NCI-H1694 treated with DMSO at 0.1 percent for 48 hours (cell line): ENCODE measurements at places on chromosomes 4 and X.
A peak's percentile ranks its signal among the peaks of the same experiment; 100 is the strongest.

DNA sequence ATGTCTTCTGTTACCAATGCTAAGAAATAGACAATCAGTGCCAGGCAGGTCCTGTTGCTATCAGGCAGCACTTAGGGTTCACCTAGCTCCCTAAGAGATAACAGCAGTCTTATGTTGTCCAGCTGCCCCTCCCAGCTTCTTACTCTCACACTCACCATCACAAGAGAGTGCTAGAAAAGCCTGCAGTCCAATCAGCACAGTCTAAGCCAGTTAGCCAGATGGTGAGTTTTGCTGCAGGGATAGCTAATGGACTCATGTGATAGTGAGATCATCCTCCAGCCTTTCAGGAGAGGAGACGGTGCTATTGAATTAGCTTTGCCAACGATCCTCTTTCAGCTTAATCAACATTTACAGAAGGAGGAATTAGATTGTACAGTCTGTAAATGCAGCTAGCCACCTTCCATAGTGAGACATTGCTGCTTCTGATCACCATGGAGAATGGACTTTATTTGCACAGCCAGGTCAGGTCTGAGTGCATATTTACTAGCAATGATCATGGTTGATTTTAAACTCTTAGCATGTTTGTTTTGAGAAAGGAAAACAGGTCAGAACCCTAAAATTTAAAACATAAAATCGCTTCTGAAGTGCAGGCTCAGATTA lies 438.3 kb downstream of the CENPC start:
- DNase-seq = peak; percentile 51

- no peak for DNase-seq
Measured at GRCh38 chr4:183314336-183314735, 5.7 kb downstream of the CLDN22 start.

DNA sequence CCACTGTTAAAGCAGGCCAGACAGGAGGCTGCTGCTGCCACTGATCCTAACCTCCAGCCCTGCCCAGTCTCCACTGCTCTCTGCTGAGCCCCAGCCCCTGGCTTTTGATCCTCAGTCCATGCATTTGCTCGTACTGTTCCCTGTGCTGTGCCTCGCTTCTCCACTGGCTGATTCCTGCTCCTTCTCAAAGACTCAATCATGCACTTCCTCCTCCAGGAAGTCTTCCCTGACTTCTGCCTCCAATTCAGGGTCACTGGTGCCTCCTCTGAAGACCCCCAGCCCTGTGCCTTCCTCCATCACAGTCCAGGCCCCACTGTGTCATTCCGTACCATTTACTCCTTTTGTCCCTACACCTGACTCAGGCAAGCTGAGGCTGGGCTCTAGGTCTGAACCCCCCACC lies 230.6 kb upstream of the PSAPL1 start:
- DNase-seq = no peak

- DNase-seq = no peak
Measured at GRCh38 chr4:54548831-54549460, 108.8 kb upstream of the KIT start.

DNA sequence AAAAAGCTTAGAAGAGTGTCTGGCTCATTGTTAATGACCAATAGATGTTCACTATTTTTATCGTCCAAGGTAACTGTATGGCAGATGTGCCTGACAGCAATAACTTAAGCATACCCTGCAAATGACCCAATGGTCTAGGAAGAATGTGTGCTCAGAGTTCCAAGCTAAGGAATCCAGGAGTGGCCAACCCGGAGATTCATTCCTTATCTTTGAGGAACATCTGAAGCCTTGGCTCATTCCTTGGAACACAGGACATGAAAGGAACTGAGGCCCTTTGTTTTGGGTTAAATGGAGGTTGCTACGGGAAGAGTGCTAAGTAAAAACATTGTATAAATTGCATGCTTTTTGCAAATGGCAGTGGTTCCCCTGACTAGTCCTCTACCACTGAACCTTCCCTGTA lies 38.9 kb upstream of the EFNB1 start:
- DNase-seq = no peak

DNA sequence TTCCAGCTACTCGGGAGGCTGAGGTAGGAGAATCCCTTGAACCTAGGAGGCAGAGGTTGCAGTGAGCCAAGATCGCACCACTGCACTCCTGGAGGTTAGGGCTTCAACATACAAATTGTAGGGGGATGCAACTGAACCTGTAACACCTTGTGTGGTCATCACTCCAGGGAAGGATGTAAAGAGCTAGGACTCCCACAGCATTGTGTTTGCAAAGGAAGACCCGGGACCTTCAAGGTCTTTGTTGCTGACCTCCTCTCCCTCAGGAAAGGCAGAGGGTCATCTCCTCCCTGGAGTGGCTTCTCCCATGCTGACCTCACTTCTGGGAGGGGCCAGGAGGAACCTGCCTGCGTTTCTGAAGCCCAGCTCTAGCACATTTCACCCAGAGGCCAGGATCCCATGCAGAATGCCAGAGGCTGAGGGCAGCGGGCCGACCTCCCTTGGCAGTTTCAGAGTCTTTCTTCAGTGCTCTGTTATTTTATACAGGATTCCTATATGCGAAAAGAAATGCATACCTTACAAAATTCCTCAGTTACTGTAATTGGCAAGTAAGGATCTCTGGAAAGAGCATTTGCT lies 80.2 kb downstream of the HTRA3 start:
- DNase-seq = no peak

- no peak for DNase-seq
Measured at GRCh38 chrX:150446995-150447394, 83.9 kb downstream of the MAMLD1 start.

DNA sequence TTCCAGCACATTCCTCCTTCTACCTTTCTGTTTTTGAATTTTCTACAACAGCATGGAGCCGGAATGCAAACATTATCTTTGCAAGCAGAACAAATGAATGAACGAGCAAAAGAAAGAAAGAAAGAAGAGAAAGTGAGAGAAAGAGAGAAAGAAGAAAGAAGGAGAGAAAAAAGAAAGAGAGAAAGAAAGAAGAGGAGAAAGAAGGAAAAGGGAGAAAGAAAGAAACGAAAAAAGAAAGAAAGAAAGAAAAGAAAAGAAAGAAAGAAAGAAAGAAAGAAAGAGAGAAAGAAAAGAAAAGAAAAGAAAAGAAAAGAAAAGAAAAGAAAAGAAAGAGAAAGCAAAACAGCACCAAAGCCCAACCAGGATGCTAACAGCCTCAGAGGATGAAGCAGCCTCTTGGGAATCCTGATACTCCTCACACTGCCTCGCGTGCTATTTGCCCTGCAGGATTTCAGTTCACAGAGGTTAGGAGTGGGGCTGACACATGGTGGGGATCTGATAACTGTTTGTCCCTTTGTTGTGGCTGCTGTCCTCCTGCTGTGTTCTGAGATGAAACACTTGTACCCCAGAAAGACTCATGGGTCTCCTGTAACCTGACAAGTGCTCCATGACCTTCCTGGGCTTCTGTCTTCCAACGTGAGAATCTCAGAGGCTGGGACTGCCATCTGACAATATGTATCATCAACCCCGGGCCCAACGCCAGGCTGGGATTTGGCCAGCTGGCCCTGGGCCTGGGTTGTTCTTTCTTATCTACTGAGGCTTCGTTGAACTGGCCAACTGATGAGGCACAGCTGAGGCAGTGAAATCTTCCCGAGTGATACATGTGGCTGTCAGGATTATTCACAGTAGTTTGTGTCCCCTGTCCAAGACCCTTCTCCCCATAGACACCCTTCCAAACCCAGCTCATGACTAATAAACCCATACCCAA lies 61.0 kb downstream of the SEPSECS start:
- DNase-seq = peak; percentile 47

DNA sequence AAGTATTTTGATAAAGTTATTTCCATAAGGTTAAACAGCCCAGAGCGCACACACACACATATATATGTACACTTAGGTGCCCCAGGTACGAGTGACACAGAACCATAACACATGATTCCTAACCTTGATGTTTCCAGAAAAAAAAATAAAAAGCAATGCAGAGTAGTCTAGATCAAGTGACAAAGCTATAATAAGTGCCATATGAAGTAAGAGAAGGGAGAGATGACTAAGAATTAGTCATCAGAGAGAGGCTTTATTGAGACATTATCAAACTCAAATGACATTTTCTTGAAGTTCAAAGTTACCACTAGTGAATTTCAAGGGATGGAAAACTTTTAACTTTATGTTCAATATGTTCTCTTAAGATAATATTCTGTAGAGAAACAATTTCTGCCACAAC lies 215.0 kb downstream of the HTR2C start:
- DNase-seq = no peak

- DNase-seq = no peak
Measured at GRCh38 chrX:30863974-30864373, 25.1 kb downstream of the TAB3 start.

- no peak for DNase-seq
Measured at GRCh38 chr4:55068522-55068921, 56.9 kb downstream of the KDR start.

DNA sequence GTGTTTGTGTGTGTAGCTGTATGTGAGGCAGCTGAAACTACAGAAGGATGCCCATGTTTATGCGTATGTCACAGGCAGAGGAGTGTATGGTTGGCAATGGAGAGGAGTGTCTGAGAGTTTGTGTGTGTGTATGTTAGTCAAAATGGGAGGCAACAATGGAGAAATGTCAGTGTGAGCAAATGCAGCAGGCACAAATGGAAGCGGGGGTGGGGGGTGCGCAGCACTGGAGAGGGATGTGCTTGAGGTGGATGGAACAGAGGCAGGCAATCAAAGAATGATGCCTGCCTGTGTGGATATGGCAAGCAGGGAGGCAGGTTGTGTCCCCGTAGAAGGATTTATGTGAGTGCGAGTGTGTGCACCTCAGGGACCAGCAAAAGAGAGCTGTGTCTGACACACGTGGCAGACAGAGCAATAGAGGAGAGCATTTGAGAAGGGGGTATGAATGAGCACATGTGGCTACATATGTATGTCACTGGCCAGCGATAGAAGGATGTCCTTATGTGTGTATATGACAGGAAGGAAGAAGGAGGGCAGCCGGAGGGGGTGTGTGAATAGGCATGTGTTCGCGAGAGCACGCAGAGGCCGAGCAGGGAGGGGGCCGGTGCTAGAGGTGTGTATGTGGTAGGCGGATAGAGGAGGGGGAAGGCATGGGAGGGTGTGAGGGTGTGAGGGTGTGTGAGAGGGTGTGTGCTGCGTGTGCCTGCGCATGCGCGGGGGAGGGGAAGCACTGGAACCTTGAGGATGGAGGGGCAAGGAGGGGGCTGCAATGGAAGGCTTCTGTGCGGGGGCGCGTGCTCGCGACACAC lies 1.1 kb downstream of the PJA1 start:
- no peak for DNase-seq

DNA sequence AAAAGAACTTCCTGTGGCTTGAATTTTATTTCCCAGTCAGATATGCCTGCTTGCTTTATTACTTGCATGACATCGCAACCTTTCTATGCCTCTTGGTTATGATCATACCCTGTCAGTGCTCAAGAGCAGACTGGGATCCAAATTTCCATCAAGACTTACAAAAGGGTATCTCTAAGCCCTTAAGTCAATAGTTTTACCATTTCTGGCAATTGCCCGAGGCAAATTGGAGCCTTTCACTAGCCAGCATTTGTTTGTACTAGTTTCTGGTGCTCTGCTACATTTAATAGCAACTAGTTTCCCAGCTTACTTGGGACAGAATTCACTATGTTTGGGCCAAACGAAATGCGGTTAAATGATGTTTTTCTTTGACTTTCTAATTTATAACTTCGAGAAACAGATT lies 73.2 kb upstream of the ITM2A start:
- DNase-seq = no peak

DNA sequence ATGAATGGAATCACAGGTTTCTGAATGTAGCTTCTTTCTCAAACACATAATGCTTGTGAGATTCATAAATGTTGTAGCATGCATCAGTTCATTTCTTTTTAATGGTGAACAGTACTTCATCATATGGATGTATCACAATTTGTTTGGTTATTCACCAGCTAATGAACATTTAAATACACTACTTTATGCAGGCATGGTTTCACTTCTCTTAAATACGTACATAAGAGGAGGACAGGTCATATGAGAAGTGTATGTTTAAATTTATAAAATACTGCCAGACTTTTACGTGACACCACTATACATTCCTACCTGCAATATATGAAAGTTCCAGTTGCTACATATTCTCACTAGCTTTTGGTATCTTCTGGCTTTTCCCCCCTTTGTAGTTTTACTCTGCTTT lies 65.4 kb downstream of the ANKRD17 start:
- DNase-seq = no peak

DNA sequence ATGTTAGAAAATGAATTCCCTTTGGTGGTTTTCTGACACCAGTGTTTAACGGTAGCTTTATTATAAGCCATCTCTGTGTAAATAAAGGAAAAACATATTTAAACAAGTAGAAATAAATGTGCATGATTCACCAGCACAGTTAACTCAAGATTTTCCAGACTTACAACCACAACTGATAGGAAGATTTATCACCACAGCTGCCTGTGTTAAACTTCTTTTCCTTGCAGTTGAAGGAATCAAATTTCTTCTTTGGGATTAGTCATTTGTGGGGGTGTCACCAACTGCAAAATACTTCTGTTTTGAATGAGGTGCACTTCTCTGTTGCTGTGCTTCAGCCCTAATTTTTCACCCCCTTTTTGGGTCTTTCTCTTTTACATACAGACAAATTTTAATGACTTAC lies 128.1 kb upstream of the STK26 start:
- DNase-seq = no peak

- DNase-seq = no peak
Measured at GRCh38 chr4:73945674-73946449, 36.0 kb downstream of the PF4 start.

DNA sequence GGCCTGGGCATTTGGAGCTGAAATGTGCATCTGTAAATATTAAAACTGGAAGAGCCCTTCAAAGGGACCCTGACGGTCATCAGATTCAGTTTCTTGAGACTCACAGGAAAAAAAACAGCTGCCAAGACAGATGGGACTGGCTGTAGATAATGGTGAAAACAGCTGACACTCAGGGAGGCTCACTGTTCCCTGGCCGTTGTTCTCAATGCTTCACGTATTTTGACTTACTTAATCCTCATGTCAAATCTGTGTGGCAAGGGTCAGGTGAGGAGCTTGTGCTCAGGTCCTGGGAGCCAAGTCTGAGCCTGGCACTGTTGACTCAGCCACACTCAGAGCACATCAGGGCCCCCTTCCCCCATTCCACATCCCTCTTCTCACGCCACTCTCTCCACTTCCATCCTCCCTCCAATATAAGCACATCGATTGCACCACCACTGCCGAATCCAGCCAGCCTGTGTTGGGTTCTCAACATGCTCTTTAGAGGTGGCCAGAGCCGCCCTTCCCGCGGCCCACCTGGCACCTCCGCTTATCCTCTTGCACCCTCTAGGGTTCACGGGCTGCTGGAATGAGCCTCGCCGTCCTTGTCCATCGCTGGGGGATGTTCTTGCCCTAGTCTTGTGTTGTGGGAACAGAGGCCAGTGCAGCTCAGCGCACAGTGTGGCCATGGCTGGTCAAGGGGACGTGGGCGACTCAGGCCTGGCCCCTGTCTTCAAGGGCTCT lies 40.1 kb downstream of the EVC start:
- no peak for DNase-seq

DNA sequence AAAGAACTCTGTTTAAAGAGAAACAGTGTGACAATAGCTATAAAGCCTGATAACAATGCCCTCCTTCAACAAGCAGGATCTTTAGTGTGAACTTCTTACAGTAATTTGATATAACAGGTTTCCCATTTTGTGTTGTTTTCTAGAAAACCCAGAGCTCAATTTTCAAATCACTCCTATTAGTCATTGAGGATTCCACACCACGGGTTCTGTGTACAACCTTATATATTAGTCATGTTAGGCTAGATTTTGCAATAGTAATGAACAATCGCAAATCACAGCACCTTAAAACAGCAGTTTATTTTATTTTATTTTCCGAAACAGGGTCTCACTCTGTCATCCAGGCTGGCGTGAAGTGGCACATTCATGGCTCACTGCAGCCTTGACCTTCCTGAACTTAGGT lies 1020.9 kb upstream of the INTU start:
- DNase-seq = no peak
